ENCODE measurements at places on chromosomes 6 and 20. TPM values are rescaled to one million over a fixed set of nuclear protein-coding genes. Genes with fewer than 3 reads are reported as not detected.

ISM1 gene
- 11.2 TPM for total RNA-seq

LBP gene
- 0.30 TPM for total RNA-seq

BNIP5 gene
- total RNA-seq: 0.10 TPM

TCF21 gene
- not detected for total RNA-seq

TREML1 gene
- 0.49 TPM for total RNA-seq

NR2E1 gene
- total RNA-seq: not detected

HTR1B gene
- 0.10 TPM for total RNA-seq

SLC26A8 gene
- 0.20 TPM for total RNA-seq

SLC17A3 gene
- not detected for total RNA-seq

SAMD5 gene
- total RNA-seq: 28.9 TPM

MEA1 gene
- total RNA-seq: 28.9 TPM

MUC21 gene
- total RNA-seq: not detected

SEC63 gene
- 51.6 TPM for total RNA-seq

GGT7 gene
- total RNA-seq: 7.0 TPM

KIF25 gene
- total RNA-seq: not detected

CGAS gene
- total RNA-seq: 4.9 TPM

RFX6 gene
- total RNA-seq: not detected

WFDC10B gene
- total RNA-seq: not detected

LINC00237 gene
- total RNA-seq: not detected

SLC16A10 gene
- total RNA-seq: 8.6 TPM

RAET1G gene
- 0.79 TPM for total RNA-seq

SLC13A3 gene
- 1.8 TPM for total RNA-seq

MLN gene
- total RNA-seq: not detected

PAX1 gene
- 1.2 TPM for total RNA-seq

ALDH8A1 gene
- 0.99 TPM for total RNA-seq

DYNLRB1 gene
- 60.1 TPM for total RNA-seq

BPIFA1 gene
- total RNA-seq: not detected

CALHM6 gene
- 3.4 TPM for total RNA-seq

SIRPB2 gene
- 1.8 TPM for total RNA-seq

STMND1 gene
- total RNA-seq: not detected

OR2W1 gene
- total RNA-seq: not detected

BMP7 gene
- 15.0 TPM for total RNA-seq

MTCH1 gene
- total RNA-seq: 105 TPM

PRR18 gene
- total RNA-seq: 0.20 TPM

DUSP15 gene
- total RNA-seq: 3.2 TPM

PNPLA1 gene
- 4.2 TPM for total RNA-seq

CCN6 gene
- 0.39 TPM for total RNA-seq

SPEF1 gene
- total RNA-seq: not detected

APOBEC2 gene
- total RNA-seq: 60.6 TPM

SLC25A27 gene
- 20.7 TPM for total RNA-seq

BEND6 gene
- 5.6 TPM for total RNA-seq

DOK5 gene
- total RNA-seq: 11.1 TPM

LY86 gene
- total RNA-seq: 3.7 TPM

ZNF165 gene
- total RNA-seq: 1.3 TPM

TSHZ2 gene
- total RNA-seq: 10.1 TPM

Measured in skin of body (tissue), 3 donors.